ENCODE measurements at places on chromosomes 4 and X.

DNA sequence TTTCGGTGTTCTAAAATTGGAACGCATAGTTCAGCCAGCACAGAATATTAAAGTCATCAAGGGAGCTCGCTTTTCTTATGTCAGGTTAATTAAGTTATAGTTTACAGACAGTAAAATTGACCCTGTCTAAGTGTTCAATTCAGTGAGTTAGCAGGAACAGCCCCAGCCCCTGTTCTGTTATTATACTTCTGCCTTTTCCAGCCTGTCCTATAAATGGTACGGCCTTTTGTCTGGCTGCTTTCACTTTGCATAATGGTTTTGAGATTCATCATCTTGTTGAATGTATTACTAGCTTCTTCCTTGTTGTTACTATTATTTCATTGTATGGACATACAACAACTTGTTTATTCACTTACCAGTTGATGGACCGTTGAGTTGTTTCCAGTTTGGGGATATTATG lies 9.5 kb downstream of the CXCL13 start:
- DNase-seq, result no peak

DNA sequence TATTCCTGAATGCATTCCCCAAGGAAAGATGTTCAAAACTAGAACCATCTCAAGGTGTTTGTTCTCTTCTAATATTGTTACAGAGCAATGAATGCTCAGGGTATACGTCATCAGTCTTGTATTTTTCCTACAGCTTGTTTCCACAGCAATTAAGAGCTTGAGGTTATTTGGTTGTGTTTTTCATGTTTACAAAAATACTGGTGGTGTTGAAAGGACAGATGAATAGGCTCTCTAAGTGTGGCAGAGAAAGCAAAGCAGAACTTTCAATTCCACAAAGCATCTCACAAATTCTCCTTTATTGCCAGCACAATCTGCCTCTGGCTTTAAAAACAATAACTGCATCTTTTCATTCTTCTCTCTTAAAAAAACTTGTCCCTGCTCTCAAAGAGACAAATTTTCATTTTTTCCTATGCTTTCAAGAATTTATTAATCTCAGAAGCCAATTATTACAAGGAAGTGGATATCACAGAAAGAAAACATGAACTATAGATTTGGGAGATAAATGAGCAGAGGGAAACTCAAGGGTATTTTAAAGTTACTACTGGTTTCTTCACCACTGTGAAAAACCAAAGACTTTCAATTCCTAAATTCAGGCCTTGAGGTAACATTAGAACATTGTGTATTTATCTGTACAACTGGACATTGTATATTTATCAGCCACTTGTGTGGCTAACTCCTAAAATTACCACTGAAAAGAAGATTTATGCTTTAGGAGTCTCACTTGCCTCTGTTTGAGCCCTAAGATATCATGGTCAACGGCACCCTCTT lies 49.2 kb downstream of the DDX53 start:
- DNase-seq, result no peak

GRCh38 chr4:76654791-76655190 lies 219.8 kb downstream of the SHROOM3 start:
- peak; percentile 33 for DNase-seq

- no peak for DNase-seq
These were observed 22.2 kb downstream of the TMEM184C start for GRCh38 chr4:147639388-147639787.

GRCh38 chr4:15547392-15547791 lies 77.7 kb downstream of the CC2D2A start:
- no peak for DNase-seq

DNA sequence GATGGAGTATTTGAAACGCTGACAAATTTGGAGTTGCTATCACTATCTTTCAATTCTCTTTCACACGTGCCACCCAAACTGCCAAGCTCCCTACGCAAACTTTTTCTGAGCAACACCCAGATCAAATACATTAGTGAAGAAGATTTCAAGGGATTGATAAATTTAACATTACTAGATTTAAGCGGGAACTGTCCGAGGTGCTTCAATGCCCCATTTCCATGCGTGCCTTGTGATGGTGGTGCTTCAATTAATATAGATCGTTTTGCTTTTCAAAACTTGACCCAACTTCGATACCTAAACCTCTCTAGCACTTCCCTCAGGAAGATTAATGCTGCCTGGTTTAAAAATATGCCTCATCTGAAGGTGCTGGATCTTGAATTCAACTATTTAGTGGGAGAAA lies 13.2 kb downstream of the TLR8 start:
- DNase-seq, result no peak

DNA sequence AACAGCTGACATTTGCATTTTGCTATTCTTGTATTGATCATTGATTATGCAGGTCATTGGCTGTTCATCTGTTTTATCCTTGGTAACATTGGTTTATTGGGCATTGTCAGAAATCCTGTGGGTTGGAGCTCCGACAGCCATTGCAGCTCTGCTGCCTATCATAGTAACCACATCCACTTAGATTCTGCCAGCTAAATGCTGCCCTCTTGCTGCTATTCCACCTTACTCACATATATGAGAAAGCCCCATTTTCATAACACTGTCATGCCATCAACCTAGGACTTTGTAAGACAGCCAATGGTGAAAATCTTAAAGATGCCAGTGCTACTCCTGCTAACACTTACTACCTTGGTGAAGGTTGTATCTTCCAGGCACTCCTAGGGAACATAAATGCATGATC lies 187.3 kb upstream of the CXCL13 start:
- DNase-seq, result peak; percentile 17

Data from HFFc6 (cell line).